Naive B cell (primary cell): ENCODE measurements at places on chromosomes 7 and 10.

DNA sequence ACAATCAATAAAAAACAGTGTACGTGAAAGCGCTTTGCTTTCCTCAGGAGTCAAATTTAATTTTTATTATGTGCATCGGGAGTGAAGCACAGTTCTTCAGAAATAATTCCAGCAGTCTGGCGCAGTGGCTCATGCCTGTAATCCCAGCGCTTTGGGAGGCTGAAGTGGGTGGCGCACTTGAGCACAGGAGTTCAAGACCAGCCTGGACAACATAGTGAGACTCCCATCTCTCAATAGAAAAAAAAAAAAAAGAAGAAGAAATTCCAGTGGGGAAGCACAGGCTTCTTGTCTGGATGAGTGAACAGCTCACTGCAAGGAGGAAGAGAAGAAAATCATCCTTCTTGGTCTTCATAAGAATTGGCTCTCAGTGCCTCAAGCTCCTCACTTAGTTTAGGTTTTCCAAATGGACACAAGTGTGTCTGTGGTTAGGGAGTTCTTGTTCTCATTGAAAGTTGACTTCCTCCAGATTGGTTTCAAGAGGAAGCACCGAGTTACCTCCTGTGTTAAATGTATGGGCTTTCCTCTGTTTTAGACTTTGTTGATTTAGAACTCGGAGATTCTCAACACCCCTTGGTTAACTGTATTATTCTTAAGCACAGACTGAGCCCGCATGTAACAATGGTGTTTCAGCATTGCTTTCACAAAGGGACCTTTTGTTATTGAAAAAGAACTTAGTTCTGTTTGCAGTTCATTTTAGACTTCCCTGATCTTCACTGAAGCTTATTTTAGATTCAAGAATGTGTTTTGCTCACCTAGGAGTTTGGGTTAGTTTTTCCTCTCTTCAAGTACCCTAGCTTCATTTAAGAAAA lies 28.0 kb downstream of the LMTK2 start:
- no peak for DNase-seq

- DNase-seq, result no peak
Observed at GRCh38 chr10:120479506-120479905, 22.5 kb downstream of the PLPP4 start.

GRCh38 chr7:145123502-145123901 lies 287.6 kb upstream of the TPK1 start:
- DNase-seq, result no peak

GRCh38 chr7:12800486-12800885 lies 113.1 kb downstream of the ARL4A start:
- DNase-seq, result no peak

DNA sequence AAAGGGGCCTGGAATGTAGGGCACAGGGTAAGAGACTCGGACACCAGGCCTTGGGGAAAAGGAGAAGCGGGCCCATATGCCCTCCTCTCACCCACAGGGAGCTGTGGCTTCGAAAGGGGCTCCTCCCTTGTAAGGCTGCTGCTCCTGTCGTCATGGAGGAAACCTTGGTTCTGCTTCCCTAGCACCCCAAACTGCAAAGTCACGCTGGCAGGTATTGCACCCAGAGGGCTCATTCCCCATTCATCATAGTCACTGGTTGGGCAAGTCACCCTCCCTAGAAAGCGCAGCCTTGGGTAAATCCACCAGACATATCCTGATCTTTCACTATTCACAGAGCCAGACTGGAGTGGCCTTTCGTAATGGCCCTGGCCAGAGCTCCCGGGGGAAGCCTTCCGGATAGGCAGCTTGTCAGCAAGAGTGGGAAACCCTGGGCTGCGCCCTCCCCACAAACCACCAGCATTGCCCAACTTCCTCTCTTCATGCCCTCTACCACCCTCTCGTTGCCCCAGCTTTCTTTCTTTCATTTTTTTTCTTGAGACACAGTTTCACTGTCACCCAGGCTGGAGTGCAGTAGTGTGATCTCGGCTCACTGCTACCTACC lies 121.0 kb downstream of the HIP1 start:
- DNase-seq, result peak; percentile 72

- no peak for DNase-seq
Observed at GRCh38 chr7:49088017-49088416, 163.7 kb downstream of the CDC14C start.

- DNase-seq, result no peak
Observed at GRCh38 chr10:3750854-3751253, 34.2 kb downstream of the KLF6 start.
